H4 (cell line): ENCODE measurements at places on chromosomes 7 and 10. TPM values are rescaled to one million over a fixed set of nuclear protein-coding genes. Genes with fewer than 3 reads are reported as not detected.

DNA sequence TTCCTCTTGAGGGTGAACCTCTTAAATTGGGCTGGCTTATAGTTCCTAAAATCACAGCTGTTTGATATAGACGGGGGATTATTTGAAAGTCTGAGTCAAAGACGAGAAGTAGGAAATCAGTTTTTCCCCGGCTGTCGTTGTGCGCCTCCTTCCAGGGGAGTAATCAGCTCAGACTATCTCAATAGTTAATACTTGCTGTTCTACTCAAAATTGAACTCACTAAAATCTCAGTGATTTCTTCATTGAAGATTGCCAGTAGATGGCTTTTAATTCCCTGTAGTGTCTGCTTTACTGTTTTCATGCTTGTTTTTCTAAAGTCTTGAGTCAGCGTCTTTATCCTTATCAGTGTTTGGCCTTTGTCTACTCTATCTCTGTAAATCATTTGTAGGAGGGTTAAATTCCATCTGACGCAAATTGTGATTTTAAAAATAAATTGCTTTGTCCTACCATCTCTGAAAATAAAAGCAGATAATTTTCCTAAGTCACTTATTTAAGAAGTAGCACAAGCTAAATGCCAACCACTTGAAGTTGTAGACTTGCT is 47.3 kb downstream of the CNNM2 start:
- DNase-seq: no peak

GRCh38 chr10:30557884-30558283 is 71.7 kb downstream of the LYZL2 start:
- peak; percentile 24 for DNase-seq

DNA sequence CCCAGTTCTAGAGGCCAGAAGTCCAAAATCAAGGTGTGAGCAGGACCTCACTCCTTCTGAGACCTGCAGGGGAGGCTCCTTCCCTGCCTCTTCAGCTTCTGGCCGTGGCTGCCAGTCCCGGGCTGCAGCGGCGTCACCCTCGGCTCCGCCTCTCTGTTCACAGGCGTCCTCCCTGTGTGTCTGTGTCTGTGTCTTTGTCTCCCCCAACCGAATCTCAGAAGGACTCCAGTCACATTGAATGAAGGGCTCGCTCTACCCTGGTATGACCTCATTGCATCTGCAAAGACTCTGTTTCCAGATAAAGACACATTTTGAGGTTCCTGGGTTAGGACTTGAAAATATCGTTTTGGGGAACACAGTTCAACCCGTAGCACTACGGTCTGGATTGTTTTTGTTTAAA is 33.1 kb upstream of the GALNT11 start:
- DNase-seq: peak; percentile 47

DNA sequence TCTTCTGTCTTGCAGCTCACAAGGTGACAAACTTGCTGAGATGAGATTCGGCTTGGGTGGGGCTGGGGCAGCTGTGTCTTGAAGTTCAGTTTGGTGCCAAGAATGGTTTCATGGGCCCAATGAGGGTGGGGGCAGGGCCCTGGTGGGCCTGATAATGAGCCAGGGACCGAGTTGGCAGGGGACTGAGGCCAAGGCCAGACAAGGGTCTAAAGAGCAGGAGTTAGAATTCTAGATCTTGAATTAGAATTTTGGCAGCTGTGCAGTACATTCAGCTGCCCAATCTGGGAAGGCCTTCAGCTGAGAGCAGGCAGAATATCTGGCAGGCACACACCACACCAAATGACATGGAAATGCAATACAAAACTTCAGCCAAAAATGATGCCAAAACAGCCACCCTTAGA is 1.5 kb upstream of the JAZF1 start:
- DNase-seq: no peak

DNA sequence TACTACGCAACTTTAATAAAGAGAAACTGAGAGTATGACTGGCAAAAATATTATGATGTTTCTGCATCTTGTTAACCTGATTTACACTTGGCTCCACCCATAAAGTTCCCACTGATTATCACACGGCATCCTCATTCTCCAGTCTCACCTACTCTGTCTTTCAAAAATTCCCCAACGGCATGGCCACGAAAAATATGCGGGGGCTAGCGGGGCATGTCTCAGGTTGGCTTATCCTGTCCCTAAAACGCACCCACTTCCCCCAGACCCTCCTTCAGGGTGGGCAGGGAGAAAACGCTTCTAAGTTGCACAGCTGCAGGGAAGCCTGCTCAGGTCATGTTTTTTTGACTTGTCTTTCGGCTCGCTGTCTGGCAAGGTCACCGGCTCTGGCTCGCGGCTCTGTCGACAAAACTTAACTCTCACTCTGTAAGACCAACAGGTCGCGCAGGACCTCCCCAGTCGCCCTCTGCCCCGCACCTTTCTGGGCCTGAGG is 3.8 kb downstream of the CDK6 start:
- no peak for DNase-seq

DNA sequence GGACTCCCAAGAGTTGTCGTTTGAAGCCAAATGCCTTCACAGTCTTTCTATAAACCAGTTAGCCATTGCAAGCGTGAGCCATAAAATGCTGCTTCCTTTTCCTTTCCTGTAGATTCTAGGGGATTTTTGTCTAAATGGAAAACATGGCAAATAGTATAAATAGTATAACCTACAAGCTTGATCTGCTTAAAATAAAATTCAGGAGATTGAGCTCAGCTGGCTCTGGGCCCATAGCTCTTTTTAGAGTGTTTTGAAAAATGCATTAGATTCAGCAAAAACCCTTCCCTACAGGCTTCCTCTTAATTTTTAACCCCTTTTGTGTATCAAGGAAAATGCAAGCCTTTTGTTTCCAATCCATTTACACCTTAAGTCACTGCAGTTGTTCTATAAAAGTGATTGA is 190.1 kb upstream of the GDF10 start:
- no peak for DNase-seq

- DNase-seq: peak; percentile 53
Observed at GRCh38 chr10:2949948-2950354, 117.4 kb upstream of the PFKP start.

Gene A1CF
- 0.10 TPM in 1 of 2 replicates, not detected in the other for total RNA-seq

Gene CALCR
- not detected in 2 replicates for total RNA-seq

Gene NPC1L1
- 0.10 TPM in 1 of 2 replicates, not detected in the other for total RNA-seq
